Activated CD8-positive, alpha-beta T cell treated with anti-CD3 and anti-CD28 coated beads for 36 hours (primary cell): ENCODE measurements at places on chromosomes 2 and 18. TPM values are rescaled to one million over a fixed set of nuclear protein-coding genes. Genes with fewer than 3 reads are reported as not detected.

CNDP1 gene
- not detected for total RNA-seq

CRIM1 gene
- 15.9 TPM for total RNA-seq

BUB1 gene
- total RNA-seq = 102 TPM

ZSCAN30 gene
- 20.7 TPM for total RNA-seq

ABCG8 gene
- not detected for total RNA-seq

AMER3 gene
- not detected for total RNA-seq

IRS1 gene
- 3.5 TPM for total RNA-seq

FAHD2A gene
- 40.8 TPM for total RNA-seq
